ENCODE measurements at places on chromosomes 5 and 9.

- DNase-seq: no peak
These were observed 135.2 kb downstream of the TSSK1B start for GRCh38 chr5:113299591-113299990.

DNA sequence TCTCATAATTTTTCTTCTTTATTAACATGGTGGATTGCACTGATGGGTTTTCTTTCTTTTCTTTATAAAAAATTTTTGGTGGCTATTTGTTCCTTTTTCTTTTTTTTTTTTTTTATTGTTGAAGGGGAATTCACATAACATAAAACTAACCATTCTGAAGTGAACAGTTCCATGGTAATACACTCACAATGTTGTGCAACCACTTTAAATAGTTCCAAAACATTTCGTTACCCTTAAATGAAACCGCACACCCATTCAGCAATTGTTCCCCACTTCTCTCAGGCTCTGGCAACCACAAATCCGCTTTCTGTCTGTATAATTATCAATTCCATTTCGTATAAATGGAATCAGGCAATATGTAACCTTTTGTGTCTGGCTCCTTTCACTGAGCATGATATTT, 11.7 kb upstream of the SETX start:
- no peak for DNase-seq

- no peak for DNase-seq
These were observed 8.6 kb upstream of the CCNH start for GRCh38 chr5:87421307-87421706.

- no peak for DNase-seq
These were observed 3.5 kb downstream of the SHB start for GRCh38 chr9:38065369-38066075.

GRCh38 chr5:96765043-96765442, 42.7 kb downstream of the ERAP1 start:
- DNase-seq: no peak

- DNase-seq: no peak
These were observed 36.2 kb upstream of the ADAM19 start for GRCh38 chr5:157611571-157612476.

DNA sequence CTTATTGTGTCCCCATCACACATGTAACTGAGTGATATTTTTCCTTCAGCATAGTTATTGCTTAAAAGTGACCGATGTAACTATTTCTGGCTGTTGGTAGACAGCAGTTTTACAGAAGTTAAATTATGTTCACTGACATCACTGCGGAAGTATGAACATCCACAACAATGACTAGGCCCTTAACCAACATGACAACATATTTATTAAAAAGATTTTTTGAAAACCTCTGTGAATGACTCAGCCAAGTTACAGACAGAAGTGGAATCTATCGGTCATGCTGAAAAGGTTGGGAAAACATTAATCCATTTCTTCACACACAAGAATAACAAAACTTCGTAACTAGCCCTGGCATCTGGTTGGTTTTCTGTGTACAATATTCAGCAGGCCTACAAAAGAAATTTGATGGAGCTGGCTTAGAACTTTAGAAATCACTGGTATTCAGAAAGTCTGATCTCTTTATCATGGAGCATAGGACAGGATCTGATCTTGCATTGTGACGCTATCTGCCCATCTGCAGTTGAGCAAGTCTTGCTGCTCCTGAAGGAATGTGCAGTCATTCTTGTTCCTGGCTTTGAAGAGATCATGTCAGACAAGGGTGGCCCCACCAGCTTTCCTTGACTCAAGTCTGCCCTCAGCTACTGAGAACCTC, 6.5 kb downstream of the GLIS3 start:
- no peak for DNase-seq
